ENCODE measurements at places on chromosomes 7 and 10.

GRCh38 chr10:57165671-57166070, 804.6 kb upstream of the ZWINT start:
- no peak for DNase-seq

DNA sequence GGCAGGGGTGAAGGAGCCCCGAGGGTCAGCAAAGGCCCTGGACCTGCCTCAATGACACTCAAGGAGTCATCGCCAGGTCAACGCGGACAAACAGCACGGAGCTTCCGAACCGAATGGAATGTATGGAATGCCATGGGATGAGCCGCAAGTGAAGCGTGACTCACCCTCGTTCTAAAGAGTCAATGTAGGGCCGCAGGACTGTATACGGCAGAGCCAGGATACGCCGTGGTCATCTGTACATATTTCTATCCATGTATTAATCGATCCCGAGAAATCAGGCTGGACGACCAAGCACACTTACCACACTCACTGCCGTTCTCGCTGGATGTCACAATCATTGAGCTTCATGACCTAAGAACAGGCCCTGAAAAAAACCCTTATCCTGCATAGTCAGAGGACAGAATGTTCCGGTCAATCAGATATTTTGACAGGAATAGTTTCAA, 4.3 kb downstream of the SNX8 start:
- DNase-seq: peak; percentile 64

GRCh38 chr7:117993377-117994003, 120.2 kb upstream of the CTTNBP2 start:
- DNase-seq: no peak

DNA sequence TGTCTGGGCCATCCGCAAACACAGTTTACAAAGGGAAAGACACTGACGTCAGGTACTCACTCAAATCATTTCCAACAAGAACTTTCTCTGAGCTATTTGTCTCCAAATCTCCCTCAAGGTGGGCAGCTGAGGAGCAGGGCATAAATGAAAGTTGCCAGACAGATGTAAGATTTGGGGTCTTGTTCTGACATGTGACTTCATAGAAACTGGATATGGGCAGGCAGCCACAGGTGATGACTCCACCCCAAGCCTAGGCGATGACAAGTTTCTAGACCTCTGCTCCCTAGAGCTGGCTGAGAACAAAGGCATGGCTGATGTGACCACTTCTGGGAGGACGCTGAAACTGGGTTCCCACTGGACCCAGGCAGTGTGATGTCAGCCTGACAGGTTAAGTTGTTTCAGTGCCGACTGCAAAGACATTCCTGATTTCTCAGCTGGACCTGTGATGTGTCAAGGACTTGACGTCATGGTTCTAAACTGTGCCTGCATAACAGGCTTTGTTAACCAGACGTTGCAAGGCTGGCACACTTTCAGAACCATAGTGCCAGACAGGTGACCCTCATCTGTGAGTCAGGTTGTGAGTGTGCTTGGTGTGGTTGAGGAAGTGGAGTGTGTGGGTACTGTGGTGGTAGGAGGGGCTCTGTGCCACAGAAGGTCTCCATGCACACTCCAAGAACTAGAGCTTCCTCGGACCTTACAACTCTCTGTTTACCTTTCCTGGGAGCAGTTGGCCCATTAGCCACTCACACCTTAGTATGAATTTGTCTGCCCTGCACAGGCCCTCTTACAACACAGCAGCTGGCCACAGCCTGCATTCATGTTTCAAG, 39.9 kb upstream of the EBF3 start:
- DNase-seq: no peak

GRCh38 chr10:101906586-101907183, 63.1 kb upstream of the KCNIP2 start:
- DNase-seq: no peak

- no peak for DNase-seq
These were observed 77.2 kb downstream of the EXOC4 start for GRCh38 chr7:133330085-133330484.

DNA sequence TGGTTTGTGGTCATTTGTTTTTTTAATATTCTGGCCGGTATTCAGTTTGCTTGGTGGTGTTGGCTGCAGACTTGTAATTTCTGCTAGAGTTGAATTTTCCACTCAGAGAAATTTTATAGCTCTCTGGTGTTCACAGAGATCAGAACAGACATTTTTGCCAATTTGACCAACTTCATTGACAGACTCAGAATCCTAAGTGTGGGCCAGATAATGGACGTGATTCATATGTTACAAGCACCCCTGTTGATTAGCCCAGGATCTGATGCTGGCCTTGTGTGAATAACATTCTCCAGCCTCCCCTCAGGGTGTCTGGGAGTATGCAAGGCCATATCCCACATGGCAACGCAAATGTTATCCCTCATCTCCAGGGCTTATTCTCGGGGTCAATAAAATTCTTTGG, 283.8 kb downstream of the C7orf25 start:
- no peak for DNase-seq

DNA sequence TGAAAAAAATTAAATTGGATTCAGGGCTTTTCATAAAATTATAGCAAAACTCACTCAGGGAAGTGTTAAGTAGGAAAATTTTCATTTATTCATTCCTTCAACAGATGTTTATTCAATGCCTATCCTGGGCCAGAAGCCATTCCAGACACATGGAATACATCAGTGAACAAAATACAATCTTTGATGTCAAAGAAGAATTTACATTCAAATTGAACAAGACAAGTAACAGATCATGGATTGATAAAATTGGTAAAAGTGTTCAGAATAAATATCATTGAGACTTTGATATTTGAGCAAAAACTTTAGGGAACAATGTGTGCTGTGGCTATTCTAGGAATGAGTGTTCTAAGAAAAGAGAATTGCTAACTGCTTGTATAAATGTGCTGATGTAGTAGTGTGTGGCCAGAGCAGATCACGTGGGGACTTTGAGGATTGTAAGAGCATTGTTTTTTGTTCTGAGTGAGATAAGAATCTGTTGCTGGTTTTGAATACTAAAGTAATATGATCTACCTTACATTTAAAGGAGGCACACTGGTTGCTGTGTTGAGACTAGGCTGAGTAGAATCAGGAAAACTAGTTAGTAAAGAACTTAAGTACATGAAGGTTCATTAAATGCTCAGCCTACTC, 957.2 kb downstream of the PCDH15 start:
- no peak for DNase-seq

DNA sequence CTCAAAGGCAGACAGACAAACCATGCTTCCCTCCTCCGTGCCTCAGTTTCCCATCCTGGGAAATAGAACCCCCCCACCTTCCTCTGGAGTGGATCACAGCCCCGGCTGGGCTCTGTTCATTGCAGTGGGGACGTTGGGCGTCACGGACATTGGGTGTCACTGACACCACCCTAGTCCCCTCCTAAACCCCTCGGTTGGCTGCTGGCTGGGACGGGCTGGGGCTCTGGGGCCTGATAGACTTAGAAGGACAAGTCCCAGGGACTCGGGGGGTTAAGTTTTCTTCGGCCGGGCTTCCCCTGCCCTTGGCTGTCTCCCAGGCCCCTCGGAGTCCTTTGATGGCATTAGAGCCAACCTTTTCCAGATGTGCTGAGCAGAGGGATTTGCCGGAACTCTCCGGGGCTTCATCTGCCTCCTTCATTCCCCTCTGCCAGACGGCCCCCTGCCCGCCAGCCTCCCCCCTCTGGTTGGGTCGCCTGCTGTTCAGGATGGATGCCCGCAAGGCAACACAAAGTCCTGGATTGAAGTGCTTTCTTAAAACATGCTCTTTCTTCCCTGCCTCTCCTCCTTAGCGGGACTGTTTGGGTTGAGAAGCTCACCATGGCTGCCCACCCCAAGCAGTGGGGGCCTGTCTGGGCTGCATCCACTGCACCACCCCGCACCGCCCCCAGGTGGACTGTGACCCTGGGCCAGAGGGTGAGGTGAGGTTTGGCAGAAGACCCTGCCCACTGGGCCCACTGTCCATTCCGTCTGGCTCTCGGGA, 73.0 kb downstream of the COL26A1 start:
- DNase-seq: no peak
